ENCODE measurements at places on chromosomes 5 and 9. TPM values are rescaled to one million over a fixed set of nuclear protein-coding genes. Genes with fewer than 3 reads are reported as not detected.
A peak's percentile ranks its signal among the peaks of the same experiment; 100 is the strongest.

Gene VCAN
- total RNA-seq, result 13.5 TPM

Gene PCDH1
- 64.4 TPM for total RNA-seq

GRCh38 chr9:120876842-120877240, at the start of gene PHF19:
Gene PHF19 (minus strand): TSS chr9:120877188. CDS start chr9:120874741, 2,447 bp downstream.
- DNase-seq, result no peak

DNA sequence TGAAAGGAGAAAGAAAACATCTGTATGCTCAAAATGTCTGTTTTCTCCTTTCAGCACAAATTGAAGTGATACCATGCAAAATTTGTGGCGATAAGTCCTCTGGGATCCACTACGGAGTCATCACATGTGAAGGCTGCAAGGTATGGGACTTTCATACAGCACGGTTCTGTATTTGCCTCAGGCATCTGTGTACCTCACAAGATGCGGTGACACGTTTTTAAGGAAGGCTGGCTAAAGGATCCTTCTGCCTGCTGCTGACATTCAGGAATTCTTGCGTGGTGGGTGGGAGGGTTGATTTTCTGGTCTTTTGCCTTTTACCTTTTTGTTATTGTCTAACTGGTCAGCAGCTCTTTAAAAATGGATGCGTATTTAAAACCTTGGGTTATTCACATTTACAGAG, 133.1 kb downstream of the RORB start:
- DNase-seq, result no peak

Gene SPAG8
- not detected for total RNA-seq

DNA sequence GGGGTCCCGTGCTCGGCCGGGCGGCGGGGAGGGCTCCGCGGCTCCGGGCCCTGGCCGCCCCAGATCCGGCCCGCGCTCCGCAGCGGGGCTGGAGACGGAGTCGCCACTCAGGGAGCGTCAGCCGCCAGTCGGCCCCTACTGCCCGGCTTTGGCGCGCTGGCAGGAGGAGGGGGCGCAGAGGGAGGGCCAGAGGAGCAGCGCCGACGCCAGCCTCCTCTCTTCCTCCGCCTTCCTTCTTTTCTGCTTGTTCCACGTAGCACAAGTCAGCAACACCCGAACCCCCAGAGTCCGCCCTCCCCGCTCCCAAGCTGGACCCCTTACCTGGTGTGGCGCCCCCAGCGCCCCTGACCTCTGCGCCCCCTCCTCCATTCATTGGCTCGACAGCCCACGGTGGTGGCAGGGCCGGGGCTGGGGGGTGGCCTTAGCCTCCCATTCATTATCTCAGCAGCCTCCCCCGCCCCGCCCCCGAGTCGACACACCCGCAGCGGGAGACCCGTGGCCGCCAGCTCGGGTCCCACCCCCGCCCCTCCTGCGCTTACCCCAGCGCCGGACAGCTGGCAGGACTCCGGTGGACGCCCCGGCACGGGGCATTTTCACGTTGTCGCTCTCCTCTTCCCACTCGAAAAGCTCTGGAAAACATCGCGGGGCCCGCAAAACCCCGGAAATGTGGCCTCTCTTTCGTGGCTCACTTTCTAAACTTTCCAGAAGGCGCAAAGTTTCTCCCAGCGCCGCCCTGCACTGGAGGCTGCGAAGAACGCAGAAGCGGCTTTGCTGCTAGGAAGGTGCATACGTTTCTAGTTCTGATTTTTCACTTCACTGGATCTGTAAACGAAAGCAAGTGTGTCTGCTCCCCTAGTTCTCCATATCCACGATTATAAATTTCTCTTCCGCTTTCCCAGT, at the start of gene LPAR1:
Gene LPAR1 (minus strand): TSS at position 140 of the 900 bp plus-strand sequence. CDS start 66,353 bp downstream, outside the sequence.
- peak; percentile 17 for DNase-seq

DNA sequence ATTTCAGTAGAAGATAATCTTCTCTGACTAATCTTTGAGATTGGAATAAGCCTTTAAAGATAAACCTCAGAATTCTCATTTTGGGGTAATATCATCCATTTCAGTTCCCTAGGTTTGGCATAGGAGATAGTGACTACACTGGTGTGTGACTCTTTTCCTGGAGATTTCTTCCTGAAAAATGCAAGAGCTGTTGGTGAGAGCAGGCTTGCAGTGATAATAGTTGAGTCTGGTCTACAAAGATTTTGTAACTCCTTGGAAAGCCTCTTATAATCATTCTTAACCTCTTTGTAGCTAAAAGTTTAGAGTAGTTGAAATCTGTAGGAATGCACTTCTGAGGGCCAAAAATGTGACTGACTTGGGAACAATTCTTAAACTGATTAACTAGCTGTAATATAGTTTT, 23.4 kb downstream of the RANBP17 start:
- no peak for DNase-seq

GRCh38 chr9:85942913-85943709, 2.2 kb downstream of the NAA35 start:
- no peak for DNase-seq

Gene KIAA0825
- 4.1 TPM for total RNA-seq

DNA sequence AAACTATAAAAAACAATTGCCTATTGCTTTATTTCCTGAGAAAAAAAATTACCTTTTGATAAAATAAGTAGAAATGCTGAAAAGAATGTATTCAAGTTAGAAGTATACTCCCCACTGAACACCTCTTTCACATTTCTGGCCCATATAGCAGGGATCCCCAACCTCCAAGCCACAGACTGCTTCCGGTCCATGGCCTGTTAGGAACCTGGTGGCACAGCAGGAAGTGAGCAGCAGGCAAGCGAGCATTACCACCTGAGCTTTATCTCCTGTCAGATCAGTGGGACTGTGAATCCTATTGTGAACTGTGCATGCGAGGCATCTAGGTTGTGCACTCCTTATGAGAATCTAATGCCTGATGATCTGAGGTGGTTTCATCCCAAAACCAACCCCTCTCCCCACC, 563.9 kb downstream of the RAB3C start:
- DNase-seq, result no peak

GRCh38 chr5:77444356-77444755, 47.8 kb downstream of the WDR41 start:
- DNase-seq, result no peak

- no peak for DNase-seq
Observed at GRCh38 chr5:160311491-160312133, 752 bp downstream of the CCNJL start.

Gene AK8
- total RNA-seq, result not detected

GRCh38 chr5:56330806-56331205, 97.7 kb upstream of the ANKRD55 start:
- DNase-seq, result no peak

DNA sequence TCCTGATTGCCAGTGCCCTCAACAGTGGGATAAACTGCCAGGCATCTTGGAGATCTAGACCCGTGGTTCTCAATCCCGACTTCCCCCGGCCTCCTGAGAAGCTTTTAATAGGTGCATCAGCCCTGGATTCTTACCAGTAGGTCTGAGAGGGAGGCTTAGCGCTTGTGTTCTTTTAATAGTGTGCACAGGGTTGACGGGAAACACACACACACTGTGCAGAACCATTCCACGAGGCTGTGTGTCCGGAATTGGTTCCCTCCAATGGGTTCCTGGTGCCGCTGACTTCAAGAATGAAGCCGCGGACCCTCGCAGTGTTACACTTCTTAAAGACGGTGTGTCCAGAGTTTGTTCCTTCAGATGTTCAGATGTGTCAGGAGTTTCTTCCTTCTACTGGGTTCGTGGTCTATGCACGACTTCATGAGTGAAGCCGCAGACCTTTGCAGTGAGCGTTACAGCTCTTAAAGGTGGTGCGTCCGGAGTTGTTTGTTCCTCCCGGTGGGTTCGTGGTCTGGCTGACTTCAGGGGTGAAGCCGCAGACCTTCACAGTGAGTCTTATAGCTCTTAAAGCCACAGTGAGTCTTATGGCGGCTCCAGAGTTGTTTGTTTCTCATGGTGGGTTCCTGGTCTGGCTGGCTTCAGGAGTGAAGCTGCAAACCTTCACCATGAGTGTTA, 46.6 kb upstream of the PRSS3 start:
- peak; percentile 78 for DNase-seq

GRCh38 chr5:160799184-160799583, 52.8 kb downstream of the ATP10B start:
- no peak for DNase-seq

- no peak for DNase-seq
Observed at GRCh38 chr9:136599811-136600660, 54.2 kb upstream of the NOTCH1 start.

DNA sequence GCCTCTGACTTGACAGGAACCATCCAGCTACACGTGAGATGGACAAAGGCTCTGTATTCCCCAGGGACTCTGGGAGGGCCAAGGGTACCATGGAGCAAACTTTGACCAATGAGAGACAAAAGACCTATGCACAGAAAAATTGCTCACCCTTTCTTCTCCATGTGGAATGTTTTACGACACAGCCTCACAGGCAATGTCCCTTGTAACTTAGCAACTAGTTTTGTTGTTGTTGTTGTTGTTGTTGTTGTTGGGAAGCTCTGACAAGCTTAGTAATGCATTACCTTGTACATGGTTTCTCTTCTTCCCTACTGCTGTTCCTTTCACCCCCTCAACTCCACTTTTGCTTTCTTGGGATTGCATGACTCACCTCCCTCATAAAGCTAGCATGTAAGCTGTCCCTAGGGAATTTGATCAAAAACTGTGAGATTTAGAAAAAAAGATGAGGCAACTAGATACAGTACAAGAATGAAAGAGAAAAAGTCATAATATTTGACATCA, 550.9 kb downstream of the RAB3C start:
- DNase-seq, result no peak

GRCh38 chr5:173633304-173633703, 16.9 kb upstream of the BOD1 start:
- no peak for DNase-seq

- DNase-seq, result no peak
Observed at GRCh38 chr5:68949256-68949655, 144.6 kb upstream of the SLC30A5 start.

DNA sequence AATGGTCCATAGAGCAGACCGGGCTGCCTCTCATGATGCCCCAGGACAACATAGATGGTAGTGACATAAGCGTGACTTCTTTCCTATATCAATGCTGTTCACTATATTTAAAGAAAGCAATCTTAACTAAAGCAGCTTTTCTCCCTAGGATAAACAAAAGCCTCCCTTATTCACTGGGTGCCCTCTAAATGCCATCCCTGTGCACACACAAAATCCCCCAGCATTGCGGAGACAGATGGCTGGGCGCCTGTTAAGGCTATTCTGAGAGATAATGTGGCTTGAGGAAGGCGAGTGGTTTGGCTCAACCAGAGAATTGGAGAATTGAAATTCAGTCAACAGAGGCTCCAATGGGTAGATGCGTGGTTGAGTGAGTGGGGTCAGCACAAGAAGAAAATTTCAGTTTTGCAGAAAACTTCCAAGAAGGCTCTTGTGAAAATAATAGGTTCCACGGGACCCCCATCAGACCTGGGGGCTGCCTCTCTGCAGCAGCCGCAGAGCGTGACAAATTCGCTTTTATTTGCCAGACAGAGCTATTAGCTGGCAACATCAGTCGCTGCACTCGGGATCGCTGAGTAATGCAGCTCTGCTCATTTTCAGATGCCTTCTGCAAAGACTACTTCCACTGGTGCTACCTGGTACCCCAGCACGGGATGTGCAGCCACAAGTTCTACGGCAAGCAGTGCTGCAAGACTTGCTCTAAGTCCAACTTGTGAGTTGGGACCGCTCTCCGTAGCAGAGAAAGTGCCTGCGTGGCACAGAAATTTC, 103.9 kb upstream of the ICE1 start:
- no peak for DNase-seq

Gene ANKRD18B
- total RNA-seq, result not detected

GRCh38 chr9:26662476-26662875, 230.1 kb downstream of the CAAP1 start:
- DNase-seq, result no peak

- no peak for DNase-seq
Observed at GRCh38 chr5:68290847-68291246, 75.3 kb downstream of the PIK3R1 start.

- no peak for DNase-seq
Observed at GRCh38 chr5:79692596-79692995, 3.0 kb downstream of the CMYA5 start.

DNA sequence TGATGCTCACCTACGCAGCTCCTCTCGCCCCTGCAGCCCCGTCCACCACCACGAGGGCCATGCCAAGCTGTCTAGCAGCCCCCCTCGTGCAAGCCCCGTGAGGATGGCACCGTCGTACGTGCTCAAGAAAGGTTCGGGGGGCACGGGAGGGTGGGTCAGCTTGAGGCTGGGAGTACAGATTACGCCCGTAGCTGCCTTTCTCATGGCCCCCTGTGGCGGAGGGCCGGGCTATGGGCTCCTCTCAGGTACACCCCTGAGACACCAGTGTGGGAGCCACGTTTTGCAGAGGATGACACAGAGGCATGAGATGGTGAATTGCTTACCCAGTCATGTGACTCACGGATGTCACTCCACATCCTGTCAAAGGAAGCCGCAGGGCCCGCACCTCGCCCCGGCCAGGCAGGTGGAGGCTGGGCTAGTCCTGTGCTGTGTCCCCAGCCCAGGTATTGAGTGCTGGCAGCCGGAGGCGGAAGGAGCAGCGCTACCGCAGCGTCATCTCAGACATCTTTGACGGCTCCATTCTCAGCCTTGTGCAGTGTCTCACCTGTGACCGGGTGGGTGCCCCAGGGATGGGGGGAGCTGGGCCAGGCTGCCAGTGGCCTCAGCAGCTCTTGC, 33.7 kb downstream of the USP20 start:
- peak; percentile 80 for DNase-seq

DNA sequence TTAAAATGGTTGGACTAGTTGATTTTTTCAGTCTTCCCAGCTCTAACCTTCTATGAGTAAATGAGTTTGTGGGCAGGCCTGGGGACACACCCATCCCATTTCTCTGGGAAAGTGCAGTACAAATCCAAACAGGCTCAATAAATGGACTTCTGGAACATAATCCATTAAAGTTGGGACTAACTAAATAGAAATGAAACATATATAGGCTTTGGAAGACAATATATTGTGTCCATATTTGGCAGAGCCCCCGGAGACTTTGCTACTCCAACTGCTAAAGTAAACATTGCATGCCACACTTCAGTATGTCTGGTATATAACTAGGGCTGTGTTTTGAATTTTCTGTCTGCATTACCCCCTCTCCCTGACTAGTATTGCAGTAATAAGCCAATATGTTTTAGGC, 191.4 kb upstream of the DAB2 start:
- no peak for DNase-seq

DNA sequence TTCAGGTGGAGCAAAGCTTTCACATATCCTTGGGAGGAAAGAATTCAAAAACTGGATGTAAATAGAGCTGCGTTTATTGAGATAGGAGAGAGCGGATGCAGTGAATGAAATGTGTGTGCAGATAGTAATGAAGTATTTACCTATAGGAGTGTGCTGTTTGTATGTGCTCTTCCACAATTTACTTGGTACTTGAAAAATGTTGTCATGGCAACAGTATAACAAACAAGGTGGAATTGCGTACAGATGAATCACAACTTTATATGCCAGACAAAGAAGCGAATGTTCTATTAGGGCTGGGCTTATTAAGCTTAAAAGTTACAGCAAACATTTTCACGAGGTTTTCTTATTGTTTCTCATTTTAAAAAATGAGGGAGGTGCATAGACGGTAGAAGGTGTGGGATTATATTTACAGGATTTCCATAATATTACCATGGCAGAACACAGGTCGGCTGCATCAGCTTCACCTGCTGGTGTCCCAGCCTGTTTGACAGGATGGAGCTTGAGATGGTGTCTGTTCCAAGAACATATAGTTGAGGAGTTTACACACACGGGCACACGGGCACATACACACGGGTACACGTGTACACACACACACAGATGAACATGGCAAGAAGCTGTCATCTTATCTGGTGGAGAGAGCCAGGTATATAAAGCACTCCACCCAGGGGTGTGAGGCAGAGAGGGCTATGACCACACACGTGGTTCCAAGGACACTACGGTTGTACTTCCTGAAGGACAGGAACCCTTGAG, 155.7 kb downstream of the RMI1 start:
- DNase-seq, result peak; percentile 60

Gene KIF4B
- total RNA-seq, result not detected

- DNase-seq, result no peak
Observed at GRCh38 chr5:94009161-94009560, 267.8 kb upstream of the POU5F2 start.

Measured in Peyer's patch (tissue), 4 donors.